ENCODE measurements at places on chromosomes 7 and 10.

- no peak for DNase-seq
These were observed 83.6 kb downstream of the KCNMA1 start for GRCh38 chr10:77553966-77554365.

DNA sequence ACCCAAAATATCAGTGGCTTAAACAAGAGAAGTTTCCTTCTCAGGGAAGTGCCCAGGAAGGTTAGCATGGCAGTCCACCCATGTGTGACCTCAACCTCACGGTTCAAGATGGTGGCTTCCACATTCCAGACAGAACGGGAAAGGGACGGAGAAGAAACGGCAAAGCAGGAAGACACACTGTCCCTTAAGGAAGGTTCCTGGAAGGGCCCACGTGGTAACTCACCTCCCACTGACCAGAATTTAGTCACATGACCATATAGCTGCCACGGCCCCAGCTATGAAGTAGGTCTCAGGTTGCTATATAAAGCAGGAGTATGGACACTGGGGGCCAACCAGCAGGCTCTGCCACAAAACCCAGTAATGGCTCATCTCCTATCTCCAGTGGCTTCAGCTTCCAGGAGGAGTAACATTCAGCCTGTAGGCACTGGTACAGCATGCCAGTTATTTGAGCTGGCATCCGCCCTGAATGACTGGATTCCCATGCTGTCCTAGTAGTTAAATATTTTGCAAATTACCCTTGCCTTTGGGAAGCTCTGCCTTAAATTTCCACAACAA lies 278.5 kb upstream of the KLF14 start:
- no peak for DNase-seq

DNA sequence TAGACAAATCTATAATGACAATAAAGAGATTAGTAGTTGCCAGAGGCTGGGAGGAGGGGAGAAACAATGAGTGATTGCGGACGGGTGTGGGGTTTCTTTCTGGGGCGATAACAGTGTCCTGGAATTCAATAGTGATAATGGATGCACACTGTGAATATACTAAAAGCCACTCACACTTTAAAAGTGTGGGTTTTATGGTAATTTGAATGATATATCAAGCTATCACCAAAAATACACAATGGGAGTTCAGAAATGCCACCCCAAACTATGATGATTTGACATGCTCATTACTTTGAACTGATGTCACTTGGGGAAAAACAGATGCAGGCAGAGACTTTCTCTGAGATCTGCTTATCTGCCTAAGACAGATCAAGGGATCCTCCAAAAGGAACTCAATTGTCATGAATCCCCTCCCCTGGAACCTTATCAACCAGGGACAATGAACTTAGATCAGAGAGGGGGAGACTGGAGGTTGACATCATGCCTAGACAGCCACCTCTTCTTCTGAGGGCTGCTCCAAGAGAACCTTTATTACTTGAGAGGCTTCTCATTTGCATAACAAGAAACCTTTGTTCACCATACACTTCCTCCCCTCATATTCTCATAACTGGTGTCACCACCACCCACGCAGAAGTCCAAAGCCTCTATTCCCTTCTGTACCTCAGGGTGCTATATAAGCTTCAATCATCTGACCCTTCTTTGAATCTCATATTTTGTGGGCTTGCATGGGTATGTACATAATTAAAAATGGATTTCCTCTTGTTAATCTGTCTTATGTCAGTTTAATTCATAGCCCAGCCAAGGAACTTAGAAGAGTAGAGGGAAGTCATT lies 14.8 kb upstream of the ZC3HAV1 start:
- DNase-seq, result no peak

DNA sequence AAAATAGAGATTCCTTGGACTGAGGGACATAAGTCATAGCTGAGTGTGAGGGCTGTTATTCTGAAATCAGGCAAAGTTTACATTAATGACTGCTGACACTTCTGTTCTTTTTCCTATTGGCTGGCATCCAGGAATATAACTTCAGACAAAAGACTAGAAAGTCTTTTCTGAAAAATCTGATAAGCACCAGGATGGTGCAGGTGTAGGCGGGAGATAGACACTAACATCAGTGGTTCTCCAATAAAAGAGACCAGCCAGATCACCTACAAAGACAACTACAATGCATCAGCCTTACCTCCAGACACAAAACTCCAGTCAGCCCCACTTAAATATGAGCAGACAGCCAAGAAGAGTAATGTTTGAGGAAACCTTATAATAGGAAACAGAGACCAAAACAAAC lies 168.3 kb upstream of the LRGUK start:
- no peak for DNase-seq

DNA sequence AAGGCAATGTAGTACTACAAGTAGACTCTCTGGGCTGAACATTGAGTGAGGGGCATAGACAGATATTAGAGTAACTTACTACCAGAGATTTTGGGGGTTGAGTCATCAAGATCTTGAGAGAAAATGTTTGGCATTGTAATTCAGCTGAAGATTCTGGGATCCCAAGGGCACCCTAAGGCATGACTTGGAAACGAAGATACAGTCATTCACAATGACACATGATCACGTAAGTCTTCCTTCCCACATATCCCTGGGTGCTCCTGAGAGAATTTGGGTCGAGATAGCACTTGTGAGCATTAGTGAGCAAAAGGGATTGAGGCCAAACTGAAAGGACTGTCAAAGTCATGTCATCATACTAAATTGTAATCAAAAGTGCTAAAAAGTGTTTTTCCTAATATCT lies 192.5 kb upstream of the PCLO start:
- no peak for DNase-seq

- DNase-seq, result no peak
These were observed 104.9 kb downstream of the SEC23IP start for GRCh38 chr10:119997429-119997828.

- DNase-seq, result no peak
These were observed 124.3 kb downstream of the THSD7A start for GRCh38 chr7:11707606-11708193.

- DNase-seq, result no peak
These were observed 59.3 kb downstream of the CTBP2 start for GRCh38 chr10:125101049-125101448.

DNA sequence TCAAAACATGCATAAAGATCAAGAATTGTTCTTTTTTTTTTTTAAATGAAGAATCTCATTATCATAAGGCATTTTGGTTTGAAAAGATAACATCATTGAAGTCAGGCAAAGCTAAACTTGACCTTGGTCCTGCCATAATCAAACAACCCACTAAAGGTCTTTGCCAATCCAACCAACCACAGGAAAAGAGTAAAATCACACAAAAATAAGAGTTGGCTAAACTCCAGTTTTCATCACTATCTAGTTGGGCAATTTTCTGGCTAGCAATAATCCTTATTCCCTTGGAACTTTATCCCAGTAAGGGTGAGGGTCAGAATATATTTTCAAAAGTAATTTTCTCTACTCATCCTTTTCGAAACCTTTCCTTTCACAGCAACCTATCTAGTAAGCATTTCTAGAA lies 62.4 kb downstream of the HIBADH start:
- DNase-seq, result no peak

DNA sequence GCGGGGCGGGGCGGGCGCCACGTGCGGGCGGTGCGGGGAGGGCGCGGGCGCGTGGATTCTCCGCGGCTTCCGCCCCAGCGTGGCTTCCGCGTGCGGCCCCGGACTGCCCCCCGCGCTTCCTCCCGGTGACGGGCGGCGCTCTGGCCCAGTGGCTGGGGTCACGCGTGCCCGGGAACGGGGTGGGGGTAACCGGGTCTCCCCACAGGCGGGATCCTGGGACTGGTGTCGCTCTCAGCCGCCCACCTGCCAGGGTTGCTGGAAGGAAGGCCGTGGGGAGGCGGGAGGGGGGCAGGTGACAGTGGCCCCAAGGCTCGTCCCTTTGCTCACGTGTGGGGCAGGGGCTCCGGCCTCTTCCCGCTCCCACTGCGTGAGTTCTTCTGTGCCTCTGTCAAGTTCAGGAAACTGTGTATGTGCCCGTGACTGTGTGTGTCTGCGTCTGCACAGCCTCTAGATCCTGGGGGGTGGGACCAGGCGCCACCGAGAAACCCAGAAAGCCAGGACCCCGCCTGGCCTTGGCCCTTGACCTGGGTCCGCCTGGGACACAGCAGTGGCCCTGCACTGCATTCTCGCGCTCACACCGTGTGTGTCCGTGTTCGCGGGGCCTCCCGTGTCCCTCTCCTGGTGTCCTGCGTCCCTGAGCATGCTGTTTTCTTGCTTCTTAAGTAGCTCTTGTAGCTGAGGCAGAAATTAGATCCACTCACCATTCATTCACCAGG lies 919 bp downstream of the MAFK start:
- no peak for DNase-seq

GRCh38 chr10:78750418-78750817 lies 318.3 kb upstream of the ZMIZ1 start:
- DNase-seq, result no peak

DNA sequence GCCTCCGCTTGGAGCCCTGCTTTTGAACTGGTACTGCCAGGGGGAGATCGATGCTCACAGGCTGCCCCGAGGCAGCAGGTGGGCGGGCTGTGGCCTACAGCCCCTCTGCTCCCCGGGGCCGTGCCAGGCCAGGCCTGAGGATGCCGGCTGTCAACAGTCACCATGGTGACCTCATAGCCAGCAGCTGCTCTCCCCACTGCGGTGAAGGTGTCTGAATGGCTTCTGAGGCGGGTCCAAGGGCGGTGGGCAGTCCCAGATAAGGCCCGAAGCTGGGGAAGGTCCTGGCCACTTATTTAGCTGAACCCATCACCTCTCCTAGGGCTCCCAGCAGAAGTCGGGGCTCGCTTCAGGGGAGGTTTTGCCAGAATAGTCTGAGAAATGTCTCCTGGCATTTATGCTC lies 179.3 kb downstream of the ARHGAP12 start:
- DNase-seq, result no peak

GRCh38 chr7:123199883-123200282 lies at the start of gene SLC13A1:
SLC13A1 (minus strand) TSS chr7:123199969; CDS start chr7:123199946, 23 bp downstream.
- DNase-seq, result no peak

DNA sequence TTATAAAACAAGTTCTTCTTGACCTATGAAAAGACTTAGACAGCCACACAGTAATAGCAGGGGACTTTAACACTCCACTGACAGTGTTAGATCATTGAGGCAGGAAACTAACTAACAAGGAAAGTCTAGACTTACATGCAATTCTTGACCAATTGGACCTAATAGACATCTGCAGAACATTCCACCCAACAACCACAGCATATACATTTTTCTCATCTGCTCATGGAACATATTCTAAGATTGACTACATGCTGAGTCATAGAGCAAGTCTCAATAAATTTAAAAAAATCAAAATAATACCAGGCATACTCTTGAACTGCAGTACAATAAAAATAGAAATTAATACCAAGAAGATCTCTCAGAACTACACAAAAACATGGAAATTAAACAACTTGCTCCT lies 219.5 kb upstream of the HPS1 start:
- DNase-seq, result no peak

DNA sequence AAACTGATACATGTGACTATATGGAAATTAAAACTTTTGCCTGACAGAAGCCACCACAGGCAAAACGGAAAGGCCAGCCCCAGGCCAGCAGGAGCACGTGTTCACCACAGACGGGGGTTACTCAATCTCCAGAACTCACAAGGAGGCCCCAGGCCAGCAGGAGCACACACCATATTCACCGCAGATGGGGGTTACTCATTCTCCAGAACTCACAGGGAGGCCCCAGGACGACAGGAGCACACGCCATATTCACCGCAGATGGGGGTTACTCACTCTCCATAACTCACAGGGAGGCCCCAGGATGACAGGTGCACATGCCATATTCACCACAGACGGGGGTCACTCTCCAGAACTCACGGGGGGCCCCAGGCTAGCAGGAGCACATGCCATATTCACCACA lies 61.5 kb downstream of the NKX6-2 start:
- DNase-seq, result no peak

DNA sequence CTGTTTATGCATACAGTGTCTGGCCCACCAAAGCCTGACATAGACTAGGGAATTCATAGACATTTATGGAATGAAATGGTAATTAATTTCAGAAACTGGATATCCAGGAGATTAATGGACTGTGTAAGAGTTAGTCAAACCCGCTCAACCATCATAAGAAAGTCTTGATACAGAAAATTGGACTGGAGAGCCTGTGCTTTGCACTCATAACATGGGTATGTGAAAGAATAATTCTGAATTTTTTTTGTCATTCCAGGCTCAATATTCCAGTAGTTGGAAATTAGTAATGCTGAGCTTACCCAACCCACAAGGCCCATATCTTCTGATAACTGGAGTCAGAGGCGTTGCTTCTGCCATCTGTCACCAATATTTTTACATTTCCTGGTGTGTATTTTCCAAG lies 799.7 kb upstream of the IGFBP3 start:
- DNase-seq, result no peak

DNA sequence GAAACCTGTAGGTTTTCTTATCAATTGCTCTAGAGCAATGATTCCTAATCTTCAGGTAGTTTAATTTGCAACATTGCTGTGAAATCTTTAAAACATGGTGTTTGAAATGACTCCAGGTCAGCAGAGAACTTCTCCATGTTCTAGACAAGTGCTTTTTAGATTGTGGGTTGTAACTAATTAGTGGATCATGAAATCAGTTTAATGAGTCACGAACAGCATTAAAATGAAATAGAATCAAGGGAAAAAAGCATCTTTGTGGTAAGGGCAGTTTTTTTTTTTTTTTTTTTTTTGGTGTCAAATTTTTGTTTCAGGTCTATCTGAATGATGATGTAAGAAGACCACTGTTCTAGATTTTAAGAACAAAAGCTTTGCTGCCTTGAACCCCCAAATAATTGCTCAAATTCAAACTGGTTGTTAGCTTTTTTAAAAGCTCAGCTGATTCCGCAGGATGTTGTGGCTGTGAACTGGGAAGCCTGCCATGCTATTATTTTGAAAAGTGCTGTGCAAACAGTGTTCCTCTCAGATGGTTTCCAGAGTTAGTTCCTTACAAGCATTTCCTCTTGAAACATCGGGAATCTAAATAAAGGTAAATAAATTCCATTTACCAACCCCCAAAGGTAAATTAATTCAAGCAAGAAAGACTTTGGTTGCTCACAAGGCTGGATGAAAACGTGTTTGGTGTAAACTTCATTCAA lies 13.1 kb upstream of the PDK4 start:
- no peak for DNase-seq

GRCh38 chr10:69751214-69751613 lies 50.5 kb upstream of the COL13A1 start:
- no peak for DNase-seq
